K562 (cell line): ENCODE measurements at places on chromosomes 7 and 10.

DNA sequence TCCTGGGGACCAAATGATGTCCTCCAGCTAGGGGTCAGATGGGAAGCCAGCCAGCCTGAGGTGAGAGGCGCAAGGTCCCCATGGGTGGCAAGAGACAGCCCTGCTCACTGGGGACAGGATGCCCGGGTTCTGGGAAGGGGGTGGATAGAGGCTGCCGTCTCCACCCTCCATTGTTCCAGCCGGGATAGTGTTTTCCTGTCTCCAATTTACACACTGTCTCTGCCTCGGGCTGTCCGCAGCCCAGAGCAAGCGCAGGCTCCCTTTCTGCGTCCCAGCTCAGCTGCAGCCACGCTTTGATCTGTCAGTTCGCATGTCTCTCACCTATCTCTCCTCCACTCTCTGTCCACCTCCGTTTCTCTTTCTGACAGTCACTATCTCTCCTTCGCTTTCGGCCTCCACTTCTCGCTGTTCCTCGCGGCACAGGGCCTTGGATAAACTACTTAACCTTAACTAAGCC is 2.1 kb downstream of the EPHB4 start:
- no peak for DNase-seq

DNA sequence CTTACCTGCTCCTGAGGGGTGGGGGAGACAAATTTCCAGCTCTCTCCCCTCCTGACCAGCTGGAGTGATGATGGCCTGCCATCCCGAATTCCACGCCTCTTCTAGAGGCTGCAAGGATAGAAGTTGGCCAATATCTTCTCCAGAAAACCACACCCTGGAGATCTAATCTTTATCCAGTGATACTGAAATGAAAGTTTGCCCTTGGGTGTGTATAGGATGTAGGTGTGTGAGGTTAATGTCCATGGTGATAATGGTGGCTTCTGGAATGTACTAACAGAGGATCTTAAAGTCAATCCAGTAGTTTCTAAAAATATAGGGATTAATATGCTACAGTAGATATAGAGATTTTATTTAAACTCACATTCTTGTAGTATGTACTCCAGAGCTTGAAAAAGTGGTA is 22.2 kb downstream of the AKR1B15 start:
- no peak for DNase-seq

GRCh38 chr7:64879086-64879730 is 23.9 kb upstream of the ZNF273 start:
- DNase-seq = no peak

GRCh38 chr10:42422911-42423310 is 215.5 kb downstream of the ZNF33B start:
- DNase-seq = no peak

DNA sequence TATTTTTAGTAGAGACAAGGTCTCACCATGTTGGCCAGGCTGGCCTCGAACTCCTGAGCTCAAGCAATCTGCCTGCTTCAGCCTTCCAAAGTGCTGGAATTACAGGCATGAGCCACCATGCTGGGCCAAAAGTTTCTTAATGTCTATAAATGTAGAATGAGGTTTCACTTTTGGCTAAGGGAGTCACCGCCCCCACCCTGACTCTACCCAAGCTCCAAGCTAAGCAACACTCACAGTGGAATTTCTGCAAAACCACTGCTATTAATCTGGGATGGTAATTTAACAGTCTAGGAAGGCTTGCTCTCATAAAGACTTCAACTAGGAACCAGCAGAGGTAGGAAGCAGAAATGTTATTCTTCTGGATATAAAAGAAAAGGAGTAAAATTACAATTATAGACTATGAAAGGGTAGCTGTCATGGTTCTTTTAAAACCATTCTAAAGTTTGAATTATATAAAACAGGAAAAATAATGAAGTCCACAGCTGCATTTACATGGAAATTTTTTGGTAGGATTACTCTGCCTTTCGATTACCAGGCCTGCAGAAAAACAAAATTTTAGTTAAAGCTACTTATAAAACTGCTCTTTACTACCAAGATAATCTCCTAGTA is 211.6 kb downstream of the SFMBT2 start:
- no peak for DNase-seq

- no peak for DNase-seq
These were observed 98.3 kb upstream of the KCNIP2 start for GRCh38 chr10:101941871-101942270.

- DNase-seq = no peak
These were observed 604.0 kb upstream of the PFKP start for GRCh38 chr10:2463316-2463715.

GRCh38 chr7:90412458-90413184 is 9.4 kb downstream of the CLDN12 start:
- peak; percentile 15 for DNase-seq

DNA sequence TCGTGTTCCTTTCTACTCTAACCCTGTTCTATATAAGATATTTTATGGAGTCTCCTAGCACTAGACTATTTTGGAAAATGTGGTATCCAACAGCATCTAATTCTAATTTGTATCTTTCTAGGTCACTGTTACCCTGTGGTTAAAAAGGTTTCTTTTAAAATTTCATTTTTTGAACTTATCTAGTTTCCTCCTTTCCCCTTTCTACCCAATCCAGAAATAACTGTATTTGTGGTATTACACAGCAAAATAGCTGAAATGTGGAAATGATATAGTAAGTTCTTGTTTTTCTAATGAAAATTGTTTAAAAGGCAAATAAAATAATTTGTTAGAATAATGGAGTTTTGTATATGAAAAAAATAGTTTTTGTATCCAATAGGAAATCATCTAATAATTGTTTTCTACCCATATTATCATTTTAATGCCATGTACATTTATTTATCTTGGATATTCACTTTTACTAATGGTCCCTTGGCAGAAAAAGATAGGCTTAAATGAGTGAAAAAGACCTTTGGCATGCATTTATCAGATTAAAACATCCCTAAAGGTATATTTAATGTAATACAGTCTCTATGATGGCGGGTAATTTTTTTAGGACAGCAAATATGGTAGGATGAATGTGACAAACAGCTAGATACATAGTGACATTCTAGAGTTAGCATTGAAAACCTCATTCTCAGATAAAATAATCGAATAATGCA is 175.5 kb upstream of the PLXDC2 start:
- no peak for DNase-seq

DNA sequence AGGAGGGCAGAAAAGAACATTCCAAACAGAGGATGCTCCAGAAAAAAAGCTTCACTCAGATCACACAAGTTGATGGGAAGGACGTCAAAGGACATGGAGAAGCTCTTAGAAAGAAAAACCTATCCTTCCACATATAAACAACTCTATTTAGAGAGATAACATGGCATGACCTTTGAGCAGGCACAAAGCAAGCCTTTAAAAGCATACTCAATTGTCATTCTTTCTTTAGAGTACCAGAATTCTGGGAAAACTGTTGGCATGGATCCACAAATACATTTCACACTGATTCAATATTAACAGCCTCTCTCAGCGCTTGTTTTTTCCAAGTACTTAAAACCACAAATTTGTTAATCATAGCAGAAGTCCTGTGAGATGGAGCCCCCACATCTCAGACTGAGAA is 7.3 kb upstream of the ABLIM1 start:
- no peak for DNase-seq

GRCh38 chr10:122494173-122494820 is 32.9 kb downstream of the HTRA1 start:
- DNase-seq = no peak

DNA sequence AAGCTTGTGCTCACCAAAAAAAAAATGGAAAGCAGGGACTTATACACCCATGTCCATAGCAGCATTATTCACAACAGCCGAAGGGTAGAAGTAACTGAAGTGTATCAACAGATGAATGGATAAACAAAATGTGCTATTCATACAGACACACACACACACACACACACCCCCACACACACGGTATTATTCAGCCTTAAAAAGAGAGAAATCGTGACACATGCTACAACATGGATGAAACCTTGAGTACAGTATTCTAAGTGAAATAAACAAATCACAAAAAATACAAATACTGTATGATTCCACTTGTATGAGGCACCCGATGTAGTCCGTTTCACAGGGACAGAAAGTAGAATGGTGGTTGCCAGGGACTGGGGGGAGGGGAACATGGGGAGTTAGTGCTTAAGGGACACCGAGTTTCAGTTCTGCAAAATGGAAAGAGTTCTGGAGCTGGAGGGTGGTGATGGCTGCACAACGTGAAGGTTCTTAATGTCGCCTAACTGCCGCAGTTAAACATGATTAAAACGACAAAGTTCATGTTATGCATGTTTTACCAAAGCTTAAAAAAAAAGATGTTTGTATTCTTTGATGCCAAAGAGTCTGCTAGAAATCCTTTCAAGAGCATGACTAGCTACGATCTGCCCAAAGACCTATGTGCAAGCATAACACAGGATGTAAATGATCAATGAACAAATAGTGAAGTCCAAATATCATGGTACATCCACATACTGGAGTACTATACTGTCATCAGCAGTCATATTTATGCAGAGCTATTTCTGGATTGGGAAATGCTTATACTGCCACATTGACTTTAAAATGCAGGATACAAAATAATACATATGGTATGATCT is 7.2 kb downstream of the TNS3 start:
- no peak for DNase-seq

DNA sequence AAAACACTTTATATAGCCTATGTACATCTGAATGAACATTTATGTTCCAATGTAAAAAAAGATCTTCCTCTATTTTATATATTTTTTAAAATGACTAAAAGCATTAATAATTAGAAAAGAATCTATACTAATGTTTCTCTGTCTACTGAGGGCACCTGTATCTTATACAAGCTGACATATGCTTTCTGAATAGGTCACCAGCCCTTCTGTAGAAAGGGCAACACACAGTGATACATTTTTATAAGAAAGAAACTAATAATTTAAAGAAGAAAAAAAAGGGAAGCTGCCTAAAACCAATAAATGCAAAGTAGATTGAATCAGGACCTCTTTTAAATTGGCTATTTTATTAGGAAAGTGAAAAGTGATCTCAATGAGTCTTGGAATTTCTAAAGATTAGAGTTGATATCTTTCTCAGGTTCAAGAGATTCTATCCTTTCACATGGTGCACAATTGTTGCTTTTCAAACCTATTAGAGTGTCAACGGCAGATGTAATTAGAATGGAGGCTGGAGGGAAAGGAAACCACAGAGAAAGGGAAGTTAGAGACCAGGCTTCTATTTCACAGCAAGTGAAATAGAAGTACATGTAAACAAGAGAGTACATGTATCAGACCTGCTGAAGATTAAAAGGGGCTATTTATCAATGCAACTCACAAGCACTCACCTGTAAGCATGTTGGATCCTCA is 6.3 kb downstream of the MTPN start:
- DNase-seq = no peak

- DNase-seq = no peak
These were observed 34.5 kb downstream of the SNX10 start for GRCh38 chr7:26326211-26326610.

GRCh38 chr10:125639846-125640245 is 43.1 kb downstream of the TEX36 start:
- no peak for DNase-seq

DNA sequence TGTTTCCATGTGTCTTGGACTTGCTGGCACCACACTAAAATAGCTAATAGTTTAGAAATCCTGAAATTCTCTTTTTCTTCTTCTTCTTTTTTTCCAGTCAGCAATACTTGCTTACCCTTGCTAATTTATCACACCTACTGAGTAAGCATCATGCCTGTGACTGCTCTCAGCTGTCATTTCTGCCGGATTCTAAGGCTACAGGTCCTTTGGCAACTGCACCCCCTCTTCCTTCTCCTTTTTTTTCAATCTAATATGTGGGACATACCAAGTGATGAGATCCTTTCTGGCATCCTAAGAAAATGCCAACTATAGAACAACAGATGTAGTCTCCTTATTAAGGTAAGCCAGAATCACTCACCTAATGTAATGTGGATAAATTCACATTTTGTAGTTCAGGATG is 444.7 kb downstream of the MAGI2 start:
- DNase-seq = no peak

- DNase-seq = no peak
These were observed 17.6 kb upstream of the C10orf105 start for GRCh38 chr10:71737001-71737833.

DNA sequence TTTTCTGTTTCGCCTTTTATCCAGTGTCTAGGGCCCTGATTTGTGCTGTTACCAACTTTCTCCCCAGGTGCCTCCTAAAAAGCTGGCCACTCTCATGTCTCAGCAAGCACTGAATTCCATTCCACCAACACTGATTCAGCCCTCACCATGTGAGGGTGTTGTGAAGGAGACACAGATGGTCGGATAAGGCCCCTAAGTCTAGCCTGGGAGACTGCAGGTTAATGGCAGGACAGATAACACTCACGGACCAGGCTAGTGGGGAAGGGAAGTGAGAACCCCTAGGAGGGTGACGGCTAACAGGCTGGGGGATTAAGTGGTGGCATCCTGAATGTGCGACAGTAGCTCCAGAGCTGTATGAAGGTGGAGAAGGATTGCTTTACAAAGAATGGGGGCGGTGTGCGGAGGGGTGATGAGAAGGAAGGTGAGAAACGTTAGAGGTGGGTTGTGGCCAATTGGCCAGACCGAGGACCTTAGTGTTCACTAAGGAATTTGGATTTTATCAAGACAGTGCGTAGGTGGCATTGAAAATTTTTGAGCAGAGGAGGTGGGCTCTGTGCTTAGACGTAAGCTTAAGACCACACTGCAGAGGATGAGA is 3.8 kb upstream of the DUSP5 start:
- peak; percentile 32 for DNase-seq

DNA sequence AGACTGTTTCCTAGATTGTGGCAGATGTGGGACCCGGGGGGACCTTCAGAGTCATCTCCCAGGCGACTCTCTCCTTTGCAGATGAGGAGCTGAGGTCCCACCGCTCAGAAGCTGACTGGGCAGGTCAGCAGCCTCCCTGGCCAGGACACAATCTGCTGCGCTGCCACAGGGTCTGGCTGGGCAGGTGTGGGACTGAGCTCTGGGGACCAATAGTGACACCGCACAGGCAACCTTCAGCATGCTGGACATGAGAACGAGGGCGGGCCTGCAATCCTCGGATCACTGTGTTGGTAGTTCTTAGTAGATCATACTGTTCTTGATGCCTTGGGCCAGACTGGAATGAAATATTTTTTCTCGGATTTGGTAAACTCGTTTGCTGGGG is 20.5 kb upstream of the CRYGN start:
- no peak for DNase-seq

GRCh38 chr10:26455567-26456315 is 17.6 kb downstream of the APBB1IP start:
- DNase-seq = no peak

- DNase-seq = no peak
These were observed 148.8 kb upstream of the NRP1 start for GRCh38 chr10:33483124-33483815.

- DNase-seq = no peak
These were observed 138.8 kb downstream of the ZEB1 start for GRCh38 chr10:31457858-31458257.

DNA sequence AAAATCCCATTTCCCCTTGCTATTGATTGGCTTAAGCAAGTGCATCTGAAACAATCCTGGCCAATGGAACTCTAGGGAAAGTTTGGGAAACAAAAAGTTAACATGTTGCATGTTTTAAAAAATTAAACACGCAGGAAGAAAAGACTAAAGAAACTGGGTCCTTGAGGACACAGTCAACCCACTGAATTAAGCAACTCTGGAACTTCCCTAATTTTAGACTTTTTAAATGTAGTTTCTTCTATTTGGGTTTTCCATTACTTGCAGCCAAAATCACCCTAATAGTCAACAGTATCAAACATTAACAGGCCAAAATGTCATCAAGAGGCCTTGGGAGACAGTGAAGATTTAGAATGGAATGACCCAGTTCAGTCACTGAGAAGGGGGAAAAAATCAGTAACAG is 40.6 kb downstream of the OSBPL3 start:
- no peak for DNase-seq
